ENCODE measurements at places on chromosomes 13 and 19. TPM values are rescaled to one million over a fixed set of nuclear protein-coding genes. Genes with fewer than 3 reads are reported as not detected.

DNA sequence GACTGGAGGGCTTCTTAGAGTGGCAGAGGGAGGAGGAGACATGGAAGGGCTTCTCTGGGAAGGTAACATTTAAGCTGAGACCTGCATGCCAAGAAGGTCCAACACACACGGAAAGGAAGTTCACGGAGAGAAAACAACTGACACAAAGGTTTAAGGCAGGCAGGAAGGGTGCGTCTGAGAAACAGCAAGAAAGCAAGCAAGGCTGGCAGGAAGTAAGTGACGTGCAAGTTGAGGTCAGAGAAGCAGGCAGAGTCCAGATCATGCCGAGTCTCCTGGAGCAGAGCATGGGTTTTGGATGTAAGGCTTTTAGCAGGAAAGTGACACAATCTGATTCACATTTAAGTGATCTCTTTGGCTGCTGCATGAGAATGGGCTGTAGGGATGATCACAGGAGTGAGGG, 60.5 kb downstream of the ATP7B start:
- no peak for DNase-seq

DNA sequence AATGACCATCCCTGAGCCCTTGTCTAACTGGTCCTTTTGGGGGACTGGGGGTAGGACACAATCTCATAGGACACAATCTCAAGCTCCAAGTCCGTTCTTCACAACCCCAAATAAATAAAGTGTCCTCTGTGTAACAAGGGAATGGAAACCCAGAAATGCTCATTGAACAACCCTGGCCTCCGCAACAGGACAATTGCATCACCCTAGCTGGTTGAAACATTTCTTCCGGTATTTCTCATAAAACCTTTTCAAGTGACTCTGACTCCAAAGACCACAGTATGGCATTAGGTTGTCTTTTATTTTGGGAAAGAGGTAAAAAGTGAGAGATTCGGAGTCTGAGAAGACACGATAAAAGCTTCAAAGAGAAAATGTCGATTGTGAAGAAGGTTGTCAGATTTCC, 186.6 kb downstream of the ZNF536 start:
- DNase-seq, result no peak

- no peak for DNase-seq
Measured at GRCh38 chr13:106525865-106526264, 9.6 kb downstream of the EFNB2 start.

DNA sequence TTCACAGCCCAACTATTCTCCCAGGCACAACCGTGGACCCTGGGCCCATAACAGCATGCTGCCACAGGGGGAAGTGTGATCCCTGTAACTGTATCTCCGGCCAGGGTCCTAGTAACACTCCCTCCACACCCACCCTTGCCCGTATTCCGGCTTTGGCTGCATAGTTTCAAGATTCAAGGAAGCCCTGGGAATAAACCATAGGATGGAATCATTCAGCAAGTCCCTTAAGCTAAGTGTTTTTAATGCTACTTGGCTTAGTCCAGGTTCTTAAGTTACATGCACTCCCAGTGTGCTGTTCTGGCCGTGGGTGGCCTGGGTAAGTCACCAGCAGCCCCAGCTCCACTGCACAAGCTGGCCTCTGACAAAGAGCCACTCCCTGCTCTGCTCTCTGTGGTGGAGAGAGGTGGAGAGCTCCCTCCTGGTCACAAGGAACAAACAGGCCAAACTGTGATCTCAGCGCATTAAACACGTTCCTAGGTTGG, 532.4 kb upstream of the SGCG start:
- no peak for DNase-seq

DNA sequence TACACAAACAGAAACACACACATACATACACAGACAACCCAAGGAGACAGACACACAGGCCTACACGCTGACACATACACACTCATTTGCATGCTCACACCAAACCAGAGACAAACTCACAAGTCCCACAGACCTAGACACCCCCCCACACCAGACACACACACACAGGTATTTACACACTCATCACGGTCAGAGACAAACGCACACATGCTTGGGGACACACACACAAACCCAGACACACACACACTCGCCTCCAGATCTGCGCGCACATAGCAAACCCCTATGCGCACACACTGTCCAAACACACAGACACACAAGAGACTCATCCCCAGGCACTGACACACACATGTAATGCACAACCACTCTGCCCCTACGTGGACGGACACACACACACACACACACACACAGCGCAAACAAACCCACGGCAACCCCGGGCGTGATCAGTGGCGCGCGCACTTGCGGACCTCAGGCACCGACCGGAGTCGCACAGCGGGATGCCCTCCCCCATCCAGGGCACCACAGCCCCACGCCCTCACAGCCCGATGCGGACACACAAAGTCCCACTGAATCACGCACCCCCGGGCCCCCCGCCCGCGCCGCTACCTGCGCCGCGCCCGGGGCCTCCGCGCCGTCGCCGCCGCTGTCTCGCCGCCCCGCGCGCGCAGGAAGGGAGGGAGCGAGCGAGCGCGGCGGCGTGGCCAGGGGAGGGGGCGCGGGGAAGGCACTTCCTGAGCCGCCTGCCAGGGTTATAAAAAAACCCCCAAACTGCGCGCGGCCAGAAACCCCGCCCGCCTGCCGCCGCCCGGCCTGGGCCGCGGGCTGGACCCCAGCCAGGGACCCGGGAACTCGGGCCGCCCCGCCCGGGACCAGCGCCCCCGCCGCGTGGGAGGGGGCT, at the start of gene ADAMTS10:
Gene ADAMTS10 (minus strand): TSS at position 675 of the 895 bp plus-strand sequence. CDS start 5,005 bp downstream, outside the sequence.
- peak; percentile 32 for DNase-seq

The RGS9BP gene
- total RNA-seq, result not detected

- no peak for DNase-seq
Measured at GRCh38 chr13:30329009-30329585, 21.7 kb upstream of the KATNAL1 start.

DNA sequence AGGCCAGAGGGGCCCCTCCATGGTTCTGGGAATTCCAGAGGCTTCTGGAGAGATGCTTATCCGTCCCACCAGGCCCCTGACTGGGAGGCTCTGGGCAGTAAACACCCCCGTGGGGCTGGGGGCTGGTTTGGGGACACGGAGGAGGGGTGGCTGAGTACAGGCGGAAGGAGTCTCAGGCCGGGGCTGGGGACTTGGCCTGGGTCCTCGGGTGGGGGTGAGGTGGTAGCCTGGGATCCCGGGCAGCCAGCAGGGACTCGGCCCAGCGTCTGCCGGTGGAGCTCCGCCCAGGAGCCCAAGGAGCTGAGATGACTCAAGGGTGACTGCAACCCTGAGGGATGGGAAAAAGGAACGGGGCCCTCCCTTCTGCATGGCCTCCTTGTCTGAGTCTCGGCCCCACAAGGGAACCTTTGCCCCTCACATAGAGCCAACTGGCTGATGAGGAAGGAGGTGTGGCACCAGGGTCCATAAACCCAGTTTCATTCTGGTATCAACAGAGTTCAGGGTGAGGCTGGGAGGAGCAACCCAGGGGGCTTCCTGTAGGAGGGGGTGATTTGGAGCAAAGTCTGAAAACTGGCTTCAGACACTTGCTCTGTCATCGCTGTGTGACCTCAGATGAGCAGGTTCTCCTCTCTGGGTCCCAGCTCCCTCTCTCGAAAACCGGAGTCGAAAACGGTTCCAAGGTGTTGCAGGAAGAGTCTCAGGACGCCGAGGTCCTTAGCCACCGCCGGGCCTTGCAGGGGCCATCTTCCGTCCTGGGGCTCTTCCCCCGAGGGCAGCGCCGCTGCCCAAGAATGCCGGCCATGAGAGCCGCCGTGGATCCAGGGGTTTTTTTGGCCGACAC, 809 bp downstream of the MISP start:
- no peak for DNase-seq

DNA sequence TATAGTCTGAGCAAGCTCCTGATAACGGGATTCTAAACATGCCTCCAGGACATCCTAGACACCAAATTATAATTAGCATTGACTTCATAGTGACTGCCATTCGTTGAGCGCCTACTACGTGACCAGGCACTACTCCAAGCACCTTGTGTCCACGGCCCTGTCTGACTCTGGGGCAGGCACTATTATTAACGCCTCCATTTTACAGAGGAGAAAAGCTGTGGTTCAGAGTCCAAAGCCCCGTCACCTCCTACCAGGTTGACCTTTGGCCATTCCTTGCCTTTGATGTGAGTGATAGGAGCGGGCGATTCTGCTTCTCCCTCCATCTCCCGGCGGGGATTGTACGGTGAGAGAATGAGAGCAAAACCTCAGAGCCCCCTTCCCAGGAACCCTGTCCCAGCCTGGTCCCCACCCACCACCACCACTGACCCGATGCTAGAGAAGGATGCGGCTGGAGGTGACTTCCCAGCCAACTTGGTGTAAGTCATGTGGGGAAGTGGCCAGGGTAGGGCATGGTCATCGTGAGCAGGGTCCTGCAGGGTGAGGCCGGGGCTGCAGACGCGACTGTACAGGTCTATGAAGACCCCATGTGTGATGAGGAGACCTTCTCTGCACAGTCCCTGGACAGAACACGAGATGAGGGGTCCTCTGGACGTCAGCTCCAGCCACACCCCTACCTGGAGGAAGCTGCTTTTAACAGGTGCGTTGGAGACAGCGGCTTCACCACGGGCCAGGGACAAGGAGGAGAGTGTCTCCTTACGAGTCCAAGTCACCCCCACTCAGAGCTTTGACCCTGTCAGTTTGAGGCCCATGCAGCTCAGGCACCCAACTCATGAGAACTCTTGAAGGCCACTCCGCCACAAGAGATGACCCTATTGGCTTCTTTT, at the start of gene IGSF23:
Gene IGSF23 (plus strand): TSS at position 269 of the 884 bp plus-strand sequence. CDS start 83 bp downstream, at position 352.
- no peak for DNase-seq

DNA sequence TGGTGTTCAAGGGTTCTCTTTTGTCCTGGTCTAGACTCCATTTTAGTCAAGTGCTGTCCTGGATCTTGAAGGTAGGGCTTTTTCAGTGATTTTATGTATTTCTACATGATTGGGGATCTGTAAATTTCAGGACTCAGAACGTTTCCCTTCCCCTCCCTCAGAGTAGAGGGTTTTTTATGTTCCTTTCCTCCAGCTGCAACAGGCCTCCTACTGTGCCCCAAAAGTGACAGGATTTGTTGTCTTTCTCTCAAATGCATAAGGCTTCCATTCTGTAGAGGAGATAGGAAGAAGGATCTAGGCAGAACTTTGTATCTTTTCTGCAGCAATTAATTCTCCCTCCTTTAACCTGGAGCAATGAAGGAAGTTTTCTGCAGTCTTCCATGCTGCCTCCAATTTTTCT, 251.3 kb downstream of the MAB21L1 start:
- DNase-seq, result no peak

GRCh38 chr13:95470574-95471366, 81.8 kb upstream of the CLDN10 start:
- DNase-seq, result no peak

- no peak for DNase-seq
Measured at GRCh38 chr19:677601-678436, 1.6 kb downstream of the FSTL3 start.

The SYNGR4 gene
- total RNA-seq, result not detected

The ZNF850 gene
- 4.1 TPM for total RNA-seq

The REEP6 gene
- total RNA-seq, result 3.4 TPM

- no peak for DNase-seq
Measured at GRCh38 chr19:11227195-11227886, 12.1 kb upstream of the ANGPTL8 start.

The GNA15 gene
- 8.8 TPM for total RNA-seq

DNA sequence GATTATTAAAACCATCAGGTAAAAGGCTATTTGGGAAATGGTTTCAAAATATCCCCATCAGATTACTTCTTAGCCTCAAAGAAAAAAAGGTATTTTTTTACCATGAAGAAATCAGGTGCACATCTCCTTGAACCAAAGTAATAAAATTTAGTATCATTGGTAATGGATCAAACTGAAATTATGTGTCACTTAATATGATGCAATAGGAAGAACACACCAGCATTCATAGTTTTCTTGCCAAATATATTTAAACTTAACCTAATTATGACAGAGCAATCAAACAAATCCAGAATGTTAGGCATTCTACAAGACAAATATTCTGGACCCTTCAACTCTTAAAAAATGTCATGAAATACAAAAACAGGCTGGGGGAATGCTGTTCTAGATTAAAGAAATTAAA, 4.1 kb upstream of the ZNF420 start:
- no peak for DNase-seq

DNA sequence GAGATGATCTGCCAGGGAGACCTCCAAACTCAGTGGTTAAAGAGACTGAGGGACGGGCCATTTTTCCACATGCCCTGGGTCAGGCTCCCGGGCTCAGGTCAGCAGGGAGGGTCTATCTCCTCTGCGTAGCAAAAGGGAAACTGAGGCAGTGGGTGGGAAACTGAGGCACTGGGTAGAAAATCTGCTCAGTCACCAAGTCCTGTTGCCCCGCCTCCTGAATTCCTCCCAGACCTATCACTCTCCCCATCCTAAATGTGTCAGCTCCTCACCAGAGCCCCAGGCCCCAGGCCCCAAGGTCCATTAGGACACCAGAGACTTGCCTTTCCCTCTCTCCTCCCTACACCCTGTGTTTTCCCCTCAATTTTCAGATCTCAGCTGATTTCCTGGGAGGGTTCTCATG, 2.4 kb downstream of the CD320 start:
- DNase-seq, result no peak

DNA sequence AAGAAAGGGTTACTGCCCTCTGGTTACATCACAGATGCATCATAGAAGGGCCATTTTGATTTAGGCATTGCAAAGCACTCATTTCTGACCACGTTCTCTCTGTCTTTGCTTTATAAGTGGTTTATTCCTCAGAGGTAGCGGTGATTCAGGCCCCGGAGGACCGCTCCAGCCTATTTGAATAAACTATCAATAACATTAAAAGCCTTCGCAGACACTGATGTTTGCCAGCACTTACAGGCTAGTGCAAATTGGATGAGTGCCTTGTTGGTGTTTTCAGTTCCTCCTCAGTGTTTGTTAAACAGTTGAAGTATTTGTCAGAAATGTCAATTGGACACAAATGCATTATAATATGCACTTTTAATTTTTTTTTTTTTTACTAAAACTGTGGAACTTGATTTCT, 120.2 kb downstream of the RXFP2 start:
- no peak for DNase-seq

- no peak for DNase-seq
Measured at GRCh38 chr19:44212866-44213346, 574 bp downstream of the ZNF227 start.

- DNase-seq, result no peak
Measured at GRCh38 chr19:33507021-33507956, 14.3 kb downstream of the PEPD start.

Measured in activated T-cell treated with anti-CD3 and anti-CD28 coated beads, Interleukin-2, amount 50 U/mL, for 4 hours (primary cell).